ENCODE measurements at places on chromosomes 3 and 15.

DNA sequence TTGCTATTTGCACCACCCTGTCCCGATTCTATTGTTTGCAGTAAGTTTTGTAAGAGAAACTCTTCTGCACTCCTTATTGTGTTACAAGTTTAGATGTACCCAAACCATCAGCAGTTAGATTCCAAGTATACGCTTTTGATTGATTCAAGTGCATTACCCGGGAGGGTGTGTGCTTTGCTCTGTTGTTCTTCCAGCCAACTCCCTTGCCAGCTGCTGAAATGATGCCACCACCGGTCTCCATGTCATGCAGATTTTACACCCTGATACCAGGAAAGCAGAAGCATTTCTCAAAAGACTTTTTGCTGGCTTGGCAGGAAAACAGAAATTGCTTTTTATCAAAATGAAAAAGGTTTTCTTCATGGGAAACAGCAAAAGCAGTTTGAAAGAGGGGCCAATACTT lies 1006.6 kb upstream of the CFAP20DC start:
- DNase-seq = no peak

DNA sequence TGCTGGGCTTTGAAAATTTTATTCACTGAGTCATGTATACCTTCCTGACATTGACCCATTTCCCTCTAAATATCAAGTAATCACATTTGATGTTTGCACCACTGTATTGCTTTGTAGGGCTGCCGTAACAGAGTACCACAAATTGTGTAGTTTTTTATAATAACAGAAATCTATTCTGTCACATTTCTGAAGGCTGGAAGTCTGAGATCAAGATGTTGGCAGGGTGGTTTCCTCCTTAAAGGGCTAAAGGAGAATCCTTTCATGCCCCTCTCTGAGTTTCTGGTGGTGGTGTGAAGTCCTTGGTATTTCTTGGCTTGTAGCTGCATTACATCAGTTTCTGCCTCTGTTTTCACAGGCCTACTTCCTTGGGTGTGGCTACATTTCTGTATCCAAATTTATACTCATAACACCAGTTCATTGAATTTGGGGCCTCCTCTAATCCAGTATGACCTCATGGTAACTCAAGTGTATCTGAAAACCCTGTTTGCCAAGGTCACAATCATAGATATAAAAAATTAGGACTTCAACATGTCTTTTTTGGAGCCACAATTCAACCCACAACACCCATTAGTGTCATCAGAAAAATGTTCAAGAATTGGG lies 29.1 kb upstream of the ST6GAL1 start:
- DNase-seq = peak; percentile 25

- DNase-seq = no peak
These were observed 112.2 kb upstream of the MEF2A start for GRCh38 chr15:99453637-99454030.

- DNase-seq = no peak
These were observed 254.6 kb downstream of the UACA start for GRCh38 chr15:70508561-70509281.

DNA sequence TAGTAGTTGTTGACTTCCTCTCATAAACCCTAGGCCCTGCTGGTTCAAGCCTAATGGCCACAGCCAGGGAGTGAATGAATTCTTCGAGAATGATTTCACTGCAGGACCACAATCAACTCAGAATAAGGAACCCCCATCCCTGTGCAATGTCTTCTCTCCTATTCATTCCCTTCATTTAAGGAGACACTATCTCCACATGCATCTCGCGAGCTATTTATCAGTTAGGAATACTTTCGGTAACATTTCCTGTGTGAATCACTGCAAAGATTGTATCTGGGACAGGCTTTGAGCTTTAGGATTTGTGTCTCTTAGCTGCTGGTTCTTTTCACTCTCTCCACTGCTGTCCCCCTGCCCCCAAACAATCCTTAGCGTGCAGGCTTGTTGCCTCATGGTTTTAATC lies 94.4 kb downstream of the MYLK start:
- DNase-seq = no peak

DNA sequence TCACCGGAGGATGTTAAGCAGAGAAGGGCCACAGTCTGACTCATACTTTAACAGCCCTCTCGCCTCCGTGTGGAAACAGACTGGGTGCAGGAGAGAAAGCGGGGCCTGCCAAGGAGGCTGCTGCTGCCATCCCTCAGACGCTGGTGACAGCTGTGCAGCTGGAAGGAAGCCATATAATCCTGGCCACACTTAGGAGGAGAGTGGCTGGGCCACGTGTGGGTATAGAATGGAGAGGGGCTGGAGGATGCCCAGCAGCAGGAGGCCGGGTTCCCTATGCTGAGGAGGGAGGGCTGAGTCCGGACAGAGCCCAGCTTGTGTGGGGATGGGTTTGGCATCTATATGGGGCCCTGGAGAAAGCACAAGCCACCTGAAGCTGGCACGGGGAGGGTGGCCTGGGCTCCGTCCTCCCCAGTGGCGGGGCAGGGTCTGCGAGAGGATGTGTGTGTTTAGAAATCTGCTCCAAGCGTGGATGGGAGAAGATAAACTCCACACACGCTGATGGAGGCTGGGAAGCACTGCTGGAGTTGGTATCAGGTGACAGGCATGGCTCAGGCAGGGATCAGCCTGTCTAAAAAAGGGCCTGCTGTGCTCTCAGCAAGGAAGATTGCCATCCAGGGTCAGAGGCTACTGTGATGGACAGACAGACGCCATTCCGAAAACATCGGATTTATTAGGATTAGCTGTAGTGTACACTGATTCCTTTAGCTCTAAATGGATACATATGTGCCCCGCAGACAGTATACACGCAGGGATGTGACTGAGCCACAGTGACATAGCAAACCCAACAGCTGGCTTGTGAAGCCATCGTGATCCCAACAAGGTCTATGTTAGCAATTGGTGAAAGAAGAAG lies 15.9 kb downstream of the ABTB1 start:
- no peak for DNase-seq

GRCh38 chr15:70602834-70603560 lies 160.4 kb downstream of the UACA start:
- no peak for DNase-seq

- no peak for DNase-seq
These were observed 662.7 kb downstream of the MCTP2 start for GRCh38 chr15:94894056-94894455.

Measured in hematopoietic multipotent progenitor cell treated with erythropoietin and hydrocortisone succinate and interleukin-3 and kit ligand, for 15 days (in vitro differentiated cells).